Kidney (tissue), 22 donors: ENCODE measurements at places on chromosomes 7 and 10.

- no peak for DNase-seq
Measured at GRCh38 chr7:2698581-2699288, 10.7 kb downstream of the AMZ1 start.

DNA sequence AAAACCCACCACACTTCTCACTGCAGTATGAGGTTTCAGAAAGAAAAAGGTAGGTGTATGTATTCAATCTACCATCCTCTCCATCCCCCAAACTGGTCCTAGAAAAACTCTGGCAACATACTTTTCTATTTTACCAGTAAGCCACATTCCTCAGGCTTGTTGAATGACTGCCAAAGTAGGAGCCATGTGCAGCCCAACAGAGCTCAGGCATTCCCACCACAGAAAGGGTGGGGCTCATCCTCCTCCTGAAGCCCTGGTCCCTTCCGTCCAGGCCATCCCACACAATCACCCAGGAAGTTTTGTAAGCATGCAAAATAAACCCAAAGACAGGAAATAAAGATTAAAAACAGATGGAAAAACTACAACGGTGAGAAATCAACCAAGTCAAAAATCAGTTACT is 57.2 kb downstream of the MAD1L1 start:
- DNase-seq: no peak

- no peak for DNase-seq
Measured at GRCh38 chr10:63576501-63576900, 55.3 kb downstream of the REEP3 start.

DNA sequence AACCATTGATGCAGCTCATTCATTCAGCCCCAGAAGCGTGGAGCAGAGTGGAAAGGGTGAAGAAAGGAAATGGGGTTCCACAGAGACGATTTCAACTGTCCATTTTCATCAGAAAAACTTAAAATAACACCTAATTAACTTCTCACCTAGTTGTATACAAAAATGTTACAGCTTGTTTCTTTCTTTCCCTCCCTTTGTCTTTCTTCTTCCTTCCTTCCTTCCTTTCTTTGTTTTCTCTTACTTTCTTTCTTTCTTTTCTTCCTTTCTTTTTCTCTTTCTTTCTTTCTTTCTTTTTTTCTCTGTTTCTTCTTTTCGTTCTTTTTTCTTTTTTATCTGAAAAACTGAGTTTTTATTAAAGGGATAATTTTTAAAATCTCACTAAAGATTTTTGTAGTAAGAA is 105.9 kb upstream of the GNAI1 start:
- DNase-seq: no peak
